ENCODE measurements at places on chromosomes 5 and 9. TPM values are rescaled to one million over a fixed set of nuclear protein-coding genes. Genes with fewer than 3 reads are reported as not detected.
A peak's percentile ranks its signal among the peaks of the same experiment; 100 is the strongest.

- H3K27ac ChIP-seq = no peak overlapping the region
- H3K4me1 ChIP-seq = no peaks in the 10 kb centered on the region
- H3K4me3 ChIP-seq = no peak overlapping the region
- no peak for DNase-seq
- no peaks in the 10 kb centered on the region for H3K36me3 ChIP-seq
Observed at GRCh38 chr9:90855208-90855902, 53.7 kb downstream of the SYK start.

GRCh38 chr5:138605254-138605972, 30.2 kb upstream of the HSPA9 start:
- H3K27me3 ChIP-seq = peaks cover 2% of the 10 kb centered on the region
- no peak for DNase-seq
- H3K4me3 ChIP-seq = no peak overlapping the region
- no peaks in the 10 kb centered on the region for H3K36me3 ChIP-seq
- H3K27ac ChIP-seq = no peak overlapping the region

DNA sequence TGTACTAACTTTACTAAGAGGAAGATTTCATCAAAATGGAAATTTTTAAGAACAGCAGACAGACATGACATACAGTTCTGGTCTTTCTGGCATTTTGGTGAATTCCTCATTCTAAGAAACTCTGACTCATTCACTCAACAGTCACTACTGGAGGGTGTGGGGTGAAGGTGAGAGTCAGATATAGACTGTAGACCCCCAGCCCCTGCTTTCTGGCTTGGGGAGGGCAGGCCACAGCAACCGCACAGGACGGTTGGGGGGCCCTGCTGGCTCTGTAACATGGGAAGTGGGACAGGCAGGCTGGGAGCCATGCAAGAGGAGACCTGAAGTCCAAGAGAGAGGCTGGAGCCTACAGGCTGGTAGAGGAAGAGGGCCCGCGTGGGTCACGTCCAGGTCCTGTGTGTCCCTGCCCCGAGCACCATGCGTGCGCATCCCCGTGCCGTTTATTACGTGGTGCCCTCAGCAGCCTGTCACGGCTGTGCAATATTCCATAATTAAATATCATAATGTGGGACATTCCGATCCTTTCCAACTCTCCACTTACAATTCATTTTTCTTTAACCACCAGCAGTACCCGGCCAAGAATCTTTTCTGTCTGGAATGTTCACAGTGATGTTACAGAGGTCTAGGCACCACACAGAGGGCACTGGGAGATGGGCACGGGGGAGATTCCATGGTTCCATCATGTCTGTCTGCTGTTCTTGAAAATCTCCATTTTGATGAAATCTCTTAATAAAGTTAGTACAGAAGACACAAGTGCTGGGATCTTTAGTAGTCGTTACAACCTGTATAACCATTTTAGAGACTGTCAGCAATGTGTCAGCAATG, 75.5 kb downstream of the SEMA4D start:
- H3K36me3 ChIP-seq = no peaks in the 10 kb centered on the region
- no peak overlapping the region for H3K4me3 ChIP-seq
- H3K27me3 ChIP-seq = no peaks in the 10 kb centered on the region
- DNase-seq = peak; percentile 24
- H3K27ac ChIP-seq = no peak overlapping the region
- H3K4me1 ChIP-seq = peaks cover 35% of the 10 kb centered on the region

DNA sequence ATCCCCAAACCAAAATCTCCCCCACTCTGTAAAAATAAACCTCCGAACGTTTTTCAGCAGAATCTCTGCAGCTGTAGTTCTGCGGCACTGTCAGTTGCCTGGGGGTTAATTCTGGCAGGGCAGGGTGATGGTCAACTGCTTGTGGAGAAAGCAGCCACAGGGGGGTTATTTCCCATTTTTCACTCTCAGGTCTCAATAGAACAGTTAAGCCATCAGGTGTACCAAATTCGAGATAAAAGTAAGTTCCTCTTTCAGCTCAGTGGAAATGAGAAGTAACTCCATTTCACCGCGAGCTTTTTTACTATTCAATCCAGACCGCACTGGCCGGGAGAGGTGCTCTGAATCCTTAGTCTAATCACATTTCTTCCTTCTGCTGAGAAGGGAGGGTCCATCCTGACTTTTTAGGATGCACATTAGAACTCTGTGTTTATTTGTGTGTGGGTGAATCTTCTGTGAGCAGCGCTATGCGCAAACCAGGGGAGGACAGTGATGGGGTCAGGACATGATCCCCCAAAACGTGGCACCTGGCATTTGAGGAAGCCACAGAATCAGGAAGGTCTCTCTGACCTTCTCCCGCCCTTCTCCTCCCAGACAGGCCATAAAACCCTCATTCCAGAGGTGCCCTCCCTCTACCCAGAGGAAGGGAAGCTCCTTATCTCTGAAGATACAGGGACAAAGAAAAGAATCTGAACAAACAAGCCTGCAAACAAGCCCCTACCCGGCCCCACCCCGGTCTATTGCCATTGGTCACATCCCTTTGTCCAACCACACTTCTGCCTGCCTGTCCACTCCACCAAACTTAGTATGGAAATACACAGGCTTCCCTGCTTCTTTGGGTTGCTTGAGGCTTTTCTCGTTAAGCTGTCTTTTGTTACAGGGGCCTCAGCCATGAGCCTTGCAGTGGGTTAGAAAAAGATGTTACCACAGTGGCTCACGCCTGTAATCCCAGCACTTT, 229.0 kb downstream of the ROR2 start:
- no peak overlapping the region for H3K27ac ChIP-seq
- no peaks in the 10 kb centered on the region for H3K27me3 ChIP-seq
- DNase-seq = no peak
- no peaks in the 10 kb centered on the region for H3K36me3 ChIP-seq
- H3K4me3 ChIP-seq = no peak overlapping the region

GRCh38 chr9:113621309-113621791, 157.8 kb downstream of the RGS3 start:
- H3K27ac ChIP-seq = peak overlapping the region; percentile 79
- no peaks in the 10 kb centered on the region for H3K27me3 ChIP-seq
- peak; percentile 88 for DNase-seq
- H3K4me1 ChIP-seq = peaks cover 29% of the 10 kb centered on the region

GRCh38 chr5:53333160-53333559, 147.3 kb upstream of the FST start:
- no peaks in the 10 kb centered on the region for H3K27me3 ChIP-seq
- H3K4me3 ChIP-seq = no peak overlapping the region
- DNase-seq = no peak
- no peak overlapping the region for H3K27ac ChIP-seq

DNA sequence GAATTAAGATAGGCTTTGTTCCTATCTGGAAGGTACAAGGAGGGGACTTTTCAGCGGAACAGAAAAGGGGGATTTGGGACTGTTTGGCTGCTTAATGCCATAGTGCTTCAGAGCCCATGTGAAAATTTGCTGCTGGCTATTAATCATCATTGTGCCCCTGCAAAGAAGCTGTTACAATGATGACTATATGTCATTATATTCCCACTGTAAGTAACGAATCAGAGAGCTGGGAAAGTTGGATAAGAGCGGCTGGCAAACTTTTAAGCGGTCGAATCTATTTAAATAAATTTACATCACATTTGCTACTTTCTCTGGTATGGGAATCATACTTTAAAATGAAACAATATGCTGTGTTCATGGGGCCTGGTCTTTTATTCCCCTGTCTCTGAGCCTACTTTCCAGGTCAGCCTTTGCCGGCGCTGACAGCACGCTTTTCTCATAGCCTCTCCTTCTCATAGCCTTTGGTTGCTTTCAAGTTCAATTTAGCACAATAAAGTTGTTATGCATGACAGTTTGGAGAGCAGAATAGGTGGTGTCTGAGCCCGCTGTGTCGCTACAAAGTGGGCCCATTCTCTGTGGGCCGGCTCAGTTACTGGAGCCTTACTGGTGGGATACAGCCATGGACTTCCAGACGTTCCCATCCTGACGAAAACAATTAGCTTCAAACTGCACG, 271.2 kb upstream of the TMEM161B start:
- no peaks in the 10 kb centered on the region for H3K4me1 ChIP-seq
- no peaks in the 10 kb centered on the region for H3K36me3 ChIP-seq
- no peak overlapping the region for H3K27ac ChIP-seq

- H3K27me3 ChIP-seq = no peaks in the 10 kb centered on the region
- no peaks in the 10 kb centered on the region for H3K36me3 ChIP-seq
- no peaks in the 10 kb centered on the region for H3K4me1 ChIP-seq
- H3K27ac ChIP-seq = no peak overlapping the region
- no peak overlapping the region for H3K4me3 ChIP-seq
Observed at GRCh38 chr5:9168791-9169556, 376.9 kb downstream of the SEMA5A start.

- H3K27me3 ChIP-seq = no peaks in the 10 kb centered on the region
- no peak overlapping the region for H3K4me3 ChIP-seq
- H3K27ac ChIP-seq = no peak overlapping the region
- H3K4me1 ChIP-seq = no peaks in the 10 kb centered on the region
- no peak for DNase-seq
- H3K36me3 ChIP-seq = no peaks in the 10 kb centered on the region
Observed at GRCh38 chr9:90815183-90815943, 13.7 kb downstream of the SYK start.

Gene NTNG2
- total RNA-seq = 0.36 TPM

Gene PRUNE2
- total RNA-seq = 41.9 TPM

Gene AJM1
- total RNA-seq = 4.3 TPM

All from psoas muscle (tissue), 8 donors.